GM04503 (cell line): ENCODE measurements at places on chromosomes 5 and 9.

DNA sequence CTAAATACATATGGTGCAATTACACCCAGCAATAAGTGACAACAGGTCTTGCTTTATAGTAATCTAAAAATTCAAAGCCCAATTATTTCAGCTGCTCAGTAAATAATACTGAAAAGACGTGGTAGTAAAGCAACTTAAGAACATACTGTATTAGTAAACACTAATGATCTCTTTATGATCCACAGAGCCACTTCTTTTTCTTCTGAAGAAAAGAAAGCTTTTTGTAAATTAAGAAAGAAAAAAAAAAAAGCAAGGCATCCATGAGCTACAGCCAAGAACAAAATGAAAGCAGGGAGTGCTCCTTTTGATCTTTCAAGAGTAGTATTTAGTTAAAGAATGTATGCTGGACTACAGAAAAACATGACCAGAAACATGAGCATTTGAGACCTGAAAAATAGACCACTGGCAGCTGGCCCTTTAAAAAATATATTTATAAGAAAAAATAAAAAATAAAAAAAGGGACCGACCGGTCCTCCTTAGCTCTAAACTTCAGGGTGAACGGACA lies 348.7 kb downstream of the GLIS3 start:
- no peak for DNase-seq

DNA sequence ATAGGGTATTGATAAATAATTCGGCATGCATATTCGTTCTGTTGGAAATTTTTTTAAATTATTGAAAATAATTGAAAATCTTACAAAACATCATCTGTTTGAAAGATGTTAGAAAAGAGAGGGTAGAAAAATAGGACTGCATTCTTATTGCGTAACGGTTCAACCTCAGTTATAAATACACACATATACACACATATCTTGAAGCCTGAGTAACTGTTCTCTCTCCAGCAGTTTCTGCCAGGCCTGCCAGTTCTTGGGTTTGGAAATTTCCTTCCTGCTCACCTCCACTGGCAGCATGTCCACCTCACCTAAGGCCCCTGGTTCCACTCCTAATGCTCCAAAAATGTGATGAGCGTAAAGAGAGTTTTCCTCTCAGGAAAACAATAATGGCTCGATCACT lies 9.1 kb downstream of the SPATA31E1 start:
- no peak for DNase-seq

DNA sequence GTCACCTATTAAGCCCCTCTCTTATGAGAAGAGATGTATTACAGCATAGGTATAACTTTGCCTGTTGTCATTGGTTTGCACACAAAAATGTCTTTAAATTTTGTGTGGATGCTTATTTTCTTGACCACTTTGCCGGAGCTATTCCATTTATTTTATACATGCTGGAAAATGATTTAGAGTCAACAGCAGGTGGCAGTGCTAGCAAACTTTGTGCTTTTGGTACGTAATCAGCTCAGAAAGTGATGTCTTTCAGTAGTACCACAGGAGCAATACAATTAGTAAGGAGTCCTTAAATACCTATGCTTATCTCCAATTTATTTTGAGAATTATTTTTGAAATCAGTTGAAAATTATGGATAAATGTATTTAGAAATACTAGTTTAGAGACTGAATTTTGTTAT lies 19.8 kb upstream of the NUDT12 start:
- peak; percentile 10 for DNase-seq

DNA sequence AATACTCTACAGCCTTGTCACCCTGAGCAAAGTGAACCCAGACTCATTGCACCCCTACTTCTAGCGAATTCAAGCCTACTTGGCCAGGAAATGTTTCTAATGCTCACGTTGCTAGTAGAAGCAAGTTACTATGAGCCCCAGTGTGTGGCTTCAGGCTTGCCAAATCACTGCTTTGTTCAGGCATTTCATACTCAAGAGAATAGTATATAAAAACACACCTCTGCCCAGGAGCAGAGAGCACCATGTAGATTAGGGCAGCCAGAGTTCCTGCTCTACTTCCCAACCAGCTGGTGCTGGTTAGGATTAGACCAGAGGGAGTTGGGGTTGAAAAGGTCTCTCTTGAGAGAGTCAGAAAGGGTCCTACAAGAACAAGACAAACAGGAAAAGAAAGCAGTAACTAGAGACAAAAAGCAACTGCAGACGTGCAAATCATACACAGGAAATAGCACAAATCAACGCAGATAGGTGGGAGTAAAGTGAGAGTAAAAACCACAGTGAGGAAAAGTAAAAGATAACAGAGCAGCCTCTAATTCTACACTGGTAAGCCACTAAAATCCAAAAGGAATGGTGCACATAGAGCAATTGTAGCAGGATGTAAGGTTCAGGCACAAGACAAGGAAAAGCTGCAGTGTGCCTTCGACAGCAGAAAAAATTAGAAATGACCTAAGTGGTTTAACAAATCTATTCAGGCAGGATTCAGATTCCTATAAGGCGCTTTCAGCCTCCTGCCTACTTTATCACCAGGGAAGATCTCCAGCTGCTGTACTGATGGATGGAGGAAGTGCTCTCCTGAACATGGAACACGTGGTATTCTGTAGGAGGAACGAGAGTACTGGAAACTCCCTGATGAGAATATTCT lies 49.6 kb upstream of the KIF2A start:
- no peak for DNase-seq

- DNase-seq: no peak
These were observed 138.0 kb downstream of the NUDT12 start for GRCh38 chr5:103424453-103425205.

DNA sequence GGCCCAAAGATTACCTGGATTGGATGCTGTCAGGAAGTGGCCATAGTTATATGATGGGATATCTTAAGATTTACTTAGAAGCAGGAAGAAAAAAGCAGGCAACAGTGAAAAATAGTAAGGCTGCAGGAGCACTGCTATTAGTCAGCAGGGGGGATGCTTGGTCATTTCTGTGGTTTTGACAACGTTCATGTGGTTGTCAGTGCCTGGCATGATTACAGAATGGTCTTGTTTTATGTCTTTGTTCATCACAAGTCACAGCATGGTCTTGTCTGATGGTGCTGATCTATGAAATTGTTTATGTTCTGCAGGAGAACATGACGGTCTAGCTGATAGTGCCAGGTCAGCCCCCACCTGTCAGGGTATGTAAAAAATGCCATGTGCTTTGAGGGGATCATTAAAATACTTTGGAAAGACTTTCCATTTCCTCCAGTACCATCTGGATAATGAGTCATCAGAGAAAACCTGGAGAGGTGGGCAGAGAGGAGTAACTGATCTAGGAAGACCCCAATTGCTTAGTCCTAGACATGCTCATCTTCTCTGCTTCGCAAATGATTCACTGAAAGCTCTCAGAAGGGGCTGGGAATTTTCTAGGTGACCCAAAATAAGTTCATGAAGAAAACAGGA lies 48.5 kb downstream of the PLGRKT start:
- DNase-seq: peak; percentile 37

DNA sequence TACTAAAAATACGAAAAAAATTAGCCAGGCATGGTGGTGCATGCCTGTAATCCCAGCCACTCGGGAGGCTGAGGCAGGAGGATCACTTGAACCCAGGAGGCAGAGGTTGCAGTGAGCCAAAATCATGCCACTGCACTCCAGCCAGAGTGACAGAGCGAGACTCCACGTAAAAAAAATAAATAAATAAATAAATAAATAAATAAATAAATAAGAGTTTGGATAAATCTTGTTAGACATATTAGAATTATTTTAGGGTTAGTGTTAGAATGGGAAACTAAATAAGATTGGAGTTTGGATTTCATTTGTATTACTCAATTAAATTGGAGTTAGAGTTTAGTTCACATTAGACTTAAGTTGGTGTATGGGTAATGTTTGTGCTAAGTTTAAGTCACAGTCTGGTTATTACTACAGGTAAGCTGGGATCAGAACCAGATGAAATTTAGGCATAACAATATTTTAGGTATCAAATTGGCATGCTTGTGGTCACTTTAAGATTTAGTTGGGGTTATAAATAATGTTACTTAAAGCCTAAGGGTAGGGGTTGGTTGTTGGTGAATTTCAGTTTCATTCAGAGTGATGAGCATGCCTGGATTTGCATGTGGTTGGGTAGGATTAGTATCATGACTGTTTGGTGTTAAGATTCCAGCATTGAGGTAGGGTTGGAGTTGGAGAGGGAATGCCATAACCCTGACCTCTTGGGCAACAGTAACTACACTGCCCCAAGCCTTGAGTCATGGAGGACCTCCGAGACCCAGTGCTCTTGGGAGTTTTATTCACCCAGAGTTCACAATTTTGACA lies 3.3 kb downstream of the OR5C1 start:
- no peak for DNase-seq

- DNase-seq: no peak
These were observed 174.6 kb downstream of the MAPKAP1 start for GRCh38 chr9:125532412-125532811.

GRCh38 chr9:32434892-32435291 lies 50.4 kb downstream of the ACO1 start:
- DNase-seq: no peak

DNA sequence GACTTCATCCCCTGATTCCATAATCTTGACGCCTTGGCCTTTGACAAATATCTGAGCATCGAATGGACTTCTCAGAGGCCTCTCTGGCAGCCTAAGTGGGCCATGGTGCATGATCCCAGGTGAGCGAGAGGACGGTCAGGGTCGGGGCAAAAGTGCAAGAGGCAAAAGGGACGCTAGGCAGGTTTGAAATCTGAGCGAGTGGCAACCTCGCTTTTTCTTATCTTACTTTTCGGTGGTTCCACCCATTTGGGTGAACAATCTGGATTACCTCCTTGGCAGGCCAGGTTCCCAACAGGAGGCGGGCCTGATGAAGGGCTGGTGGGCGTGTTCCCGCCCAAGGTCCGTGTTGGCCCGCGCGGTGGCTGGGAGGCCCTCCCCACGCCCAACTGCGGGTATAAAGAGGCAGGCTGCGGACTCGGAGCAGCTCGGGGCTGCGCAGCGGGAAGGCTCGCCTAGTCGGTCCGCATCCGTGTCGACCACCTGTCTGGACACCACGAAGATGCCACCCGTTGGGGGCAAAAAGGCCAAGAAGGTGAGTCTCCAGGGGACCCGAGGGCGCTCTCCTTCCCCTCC lies at the start of gene BHMT:
Gene BHMT (plus strand): TSS at position 423 of the 573 bp plus-strand sequence. CDS start 77 bp downstream, at position 500.
- DNase-seq: no peak

DNA sequence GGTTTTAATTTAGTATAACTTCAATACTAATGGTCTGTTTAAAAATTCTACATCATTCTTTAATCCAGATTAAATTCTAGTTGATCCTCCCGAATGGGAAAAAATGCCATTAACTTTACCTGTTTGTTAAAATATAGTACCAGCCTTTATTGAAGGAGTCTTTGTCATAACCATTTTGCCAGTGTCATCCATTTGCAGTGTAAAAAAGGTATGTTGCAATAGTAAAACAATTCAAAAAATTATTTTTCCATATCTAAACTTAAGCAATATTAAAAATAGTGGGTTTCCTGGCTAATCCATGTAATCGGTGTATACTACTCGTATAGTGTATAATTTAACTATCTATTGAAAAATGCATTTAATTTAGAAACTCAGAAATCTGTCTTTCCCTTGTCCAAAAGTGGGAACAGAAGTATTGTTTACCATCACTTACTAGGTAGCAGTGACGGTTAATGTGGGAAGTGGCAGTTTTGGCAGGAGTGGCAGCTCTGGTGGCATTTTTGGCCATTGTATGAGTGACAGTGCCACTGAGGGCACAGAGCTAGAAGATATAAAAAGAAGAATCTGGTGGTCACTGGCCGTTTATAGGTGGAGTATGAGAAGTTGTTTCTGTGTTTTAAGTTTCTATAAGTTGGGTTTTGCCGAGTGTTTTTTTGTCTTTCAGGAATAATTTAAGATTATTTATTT lies 1.9 kb downstream of the AP3S1 start:
- no peak for DNase-seq

GRCh38 chr5:87899208-87899661 lies 369.4 kb downstream of the TMEM161B start:
- DNase-seq: no peak

DNA sequence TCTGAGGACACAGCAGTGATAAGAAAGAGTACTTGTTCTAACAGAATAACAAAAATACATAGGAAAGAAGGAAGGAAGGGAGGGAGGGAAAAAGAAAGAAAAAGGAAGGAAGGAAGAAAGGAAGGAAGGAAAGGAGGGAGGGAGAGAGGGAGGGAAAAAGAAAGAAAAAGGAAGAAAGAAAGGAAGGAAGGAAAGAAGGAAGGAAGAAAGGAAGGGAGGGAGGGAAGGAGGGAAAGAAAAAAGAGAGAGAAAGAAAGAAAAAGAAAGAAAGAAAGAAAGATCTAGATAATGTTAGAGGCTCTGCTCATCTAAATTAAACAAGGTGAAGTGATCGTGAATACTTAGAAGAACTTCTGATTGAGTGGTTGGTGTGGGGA lies 29.8 kb downstream of the DUSP1 start:
- DNase-seq: no peak

DNA sequence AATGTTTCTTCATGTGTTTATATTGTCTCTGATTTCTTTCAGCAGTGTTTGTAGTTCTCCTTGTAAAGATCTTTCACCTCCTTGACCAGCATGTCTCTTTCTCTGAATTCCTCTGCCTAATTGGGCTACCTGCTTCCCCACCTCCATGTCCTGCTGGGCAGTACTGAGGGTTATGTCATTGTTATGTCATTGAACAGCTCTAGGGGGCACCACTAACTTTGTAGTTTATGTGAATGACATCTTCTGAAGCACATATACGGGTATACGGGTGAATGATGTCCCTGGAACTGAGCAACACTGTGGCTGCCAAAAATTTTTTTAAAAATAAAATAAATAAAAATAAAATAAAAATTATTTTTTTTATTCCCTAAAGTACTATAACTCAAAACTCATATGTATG lies 16.9 kb upstream of the SNCAIP start:
- DNase-seq: no peak

DNA sequence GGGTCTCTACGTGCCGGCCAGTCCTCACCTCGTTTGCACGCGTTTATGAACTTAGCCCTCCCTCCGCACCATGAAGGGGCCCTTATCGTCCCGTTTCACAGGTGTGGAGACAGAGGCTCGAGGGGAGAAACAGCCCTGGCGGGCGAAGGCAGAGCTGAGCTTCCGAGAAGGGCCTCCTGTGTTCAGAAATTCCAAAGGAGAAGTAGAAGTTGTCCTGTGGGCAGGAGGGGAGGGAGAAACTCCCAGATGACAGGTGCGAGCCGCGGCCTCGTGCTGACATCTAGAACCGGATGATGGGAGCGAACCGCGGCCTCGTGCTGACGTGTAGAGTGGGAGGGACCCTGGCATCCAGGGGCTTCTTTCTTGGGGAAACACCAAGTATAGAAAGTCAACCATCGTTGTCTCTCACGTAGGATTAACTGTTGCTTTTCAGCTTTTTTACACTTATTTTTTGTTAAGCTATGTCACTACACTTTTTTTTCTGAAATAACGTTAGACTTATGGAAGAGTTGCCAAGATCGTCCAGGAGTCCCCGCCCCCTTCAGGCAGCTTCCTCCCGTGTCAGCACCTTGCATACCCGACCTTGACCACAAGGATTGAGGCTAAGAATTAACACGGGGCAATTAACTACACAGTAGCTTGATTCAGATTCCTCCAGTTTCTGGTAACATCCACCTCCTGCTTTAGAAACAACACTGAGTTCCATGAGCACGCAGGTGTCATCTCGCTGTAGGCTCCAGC lies 42.8 kb upstream of the NKD2 start:
- DNase-seq: no peak
